ENCODE measurements at places on chromosomes 3 and 15.
A peak's percentile ranks its signal among the peaks of the same experiment; 100 is the strongest.

DNA sequence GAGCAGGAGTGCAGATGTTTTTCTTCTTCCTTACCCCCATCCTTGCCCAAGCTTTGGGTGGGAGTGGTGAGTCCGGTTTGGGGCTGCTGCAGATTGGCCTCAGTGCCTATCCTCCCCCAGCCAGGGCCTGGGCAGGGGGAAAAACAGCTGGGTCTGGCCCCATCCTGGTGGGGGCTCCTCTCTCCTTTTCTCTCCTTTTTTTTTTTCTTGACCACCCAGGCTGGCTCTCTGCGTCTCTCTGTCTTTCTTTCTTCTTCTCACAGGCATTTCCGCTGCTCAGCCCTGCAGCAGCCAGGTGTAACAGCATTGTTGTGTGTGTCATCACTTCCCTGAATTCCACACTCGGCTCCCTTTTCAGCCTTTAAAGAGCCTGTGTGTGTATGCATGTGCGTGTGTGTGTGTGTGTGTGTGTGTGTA lies 2.0 kb downstream of the FOXL2NB start:
- DNase-seq, result no peak

DNA sequence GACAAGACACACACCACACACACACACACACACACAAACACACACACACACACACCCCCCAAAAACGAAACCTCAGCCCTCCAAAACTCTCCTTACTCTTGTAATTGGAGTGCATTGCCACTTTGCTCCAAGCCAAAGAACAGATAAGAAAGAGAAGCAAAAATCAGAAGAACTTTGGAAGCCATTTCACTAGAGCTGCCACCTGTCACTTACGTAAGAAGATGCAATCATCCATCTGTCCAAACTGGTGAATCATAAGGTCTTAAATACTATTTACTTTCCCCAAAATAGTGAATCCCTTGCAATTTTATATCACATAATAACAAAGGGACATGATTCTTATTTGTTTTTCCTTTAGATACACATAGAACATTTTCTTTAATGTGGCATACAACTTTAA lies 285.4 kb downstream of the ZBTB20 start:
- DNase-seq, result no peak

- DNase-seq, result no peak
Measured at GRCh38 chr3:38650248-38650951, 913 bp upstream of the SCN5A start.

DNA sequence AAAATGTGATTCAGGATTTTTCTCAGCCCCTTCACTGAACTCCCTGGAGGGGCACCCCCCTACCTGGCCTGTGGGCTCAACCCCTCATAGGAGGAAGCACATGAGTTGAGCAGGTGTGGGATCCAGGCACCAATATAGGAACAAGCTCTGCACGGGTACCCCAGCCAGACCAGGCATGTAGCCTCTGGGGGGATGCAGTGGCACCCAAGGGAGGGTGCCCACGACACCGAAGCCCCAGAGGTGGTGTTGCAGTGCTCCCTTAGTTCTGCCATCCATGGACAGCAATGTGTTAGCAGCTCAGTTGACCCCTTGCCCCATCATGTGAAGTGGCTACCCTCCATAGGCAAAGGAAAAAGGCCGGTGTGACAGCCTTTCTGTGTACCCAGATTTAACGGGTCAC lies 30.9 kb upstream of the BCHE start:
- no peak for DNase-seq

DNA sequence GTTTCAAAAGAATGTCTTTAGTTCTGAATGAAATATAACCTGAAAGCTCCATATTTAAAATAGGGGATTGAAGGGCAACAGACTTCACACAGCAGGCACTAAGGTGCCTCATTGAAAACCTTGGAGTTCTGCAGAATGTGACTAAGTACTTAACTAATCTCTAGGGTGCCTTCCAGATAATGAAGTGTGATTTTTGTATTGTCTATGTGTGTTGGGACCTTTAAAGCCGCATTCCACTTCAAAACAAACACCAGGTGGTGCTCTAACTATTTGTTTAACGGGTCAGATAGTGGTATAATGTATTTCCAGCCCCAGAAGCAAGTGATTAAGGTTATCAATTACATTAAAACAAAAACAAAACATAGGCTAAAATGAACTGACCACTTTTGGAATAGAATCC lies 28.0 kb downstream of the TFG start:
- no peak for DNase-seq

DNA sequence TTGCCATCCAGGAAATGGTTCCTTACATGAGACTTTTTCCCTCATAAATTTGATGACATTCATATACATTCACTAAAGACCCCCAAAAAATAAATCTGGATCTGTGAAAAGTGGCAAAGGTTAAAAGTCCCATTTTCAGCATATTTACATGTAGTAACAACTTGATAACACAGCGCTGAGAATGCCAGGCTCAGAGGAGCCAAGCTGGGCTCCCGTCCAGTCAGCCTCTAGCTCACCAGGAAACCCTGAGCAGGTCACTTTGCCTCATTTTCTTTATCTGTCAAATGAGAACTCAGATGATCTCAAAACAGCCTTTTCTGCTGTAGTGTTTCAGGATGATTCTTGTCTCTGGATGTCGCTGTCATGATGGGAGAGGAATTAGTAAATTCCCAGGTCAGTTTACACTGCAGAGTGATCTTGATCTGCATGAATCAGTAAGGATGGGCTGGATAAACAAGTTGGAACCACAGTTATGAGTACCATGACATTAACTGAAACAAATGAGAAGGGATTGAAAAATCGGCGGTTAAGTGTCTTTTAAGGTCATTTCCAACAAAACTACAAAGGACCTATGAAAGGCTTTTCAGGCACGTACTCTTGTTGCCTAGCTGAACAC lies 82.8 kb downstream of the PPARG start:
- DNase-seq, result no peak

DNA sequence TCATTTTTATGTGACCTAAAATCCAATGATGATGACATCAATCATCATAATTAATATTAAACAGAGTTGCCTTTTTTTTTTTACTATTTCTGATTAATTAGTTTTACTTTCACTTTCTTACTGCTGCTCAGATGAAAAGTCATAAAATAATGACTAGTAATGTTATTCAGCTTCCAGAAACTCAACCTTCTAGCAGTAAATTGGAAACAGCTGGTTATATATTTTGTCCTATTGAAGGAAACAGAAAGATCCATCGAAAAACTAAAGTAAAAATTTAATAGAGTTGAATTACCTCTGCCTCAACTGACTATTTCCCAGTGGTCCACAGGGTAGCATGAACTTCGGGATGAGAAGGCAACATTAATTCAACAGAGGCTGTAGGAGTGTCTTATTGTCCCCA lies 107.1 kb upstream of the PTX3 start:
- DNase-seq, result no peak

GRCh38 chr3:172692751-172693338 lies 18.0 kb downstream of the NCEH1 start:
- DNase-seq, result no peak

- DNase-seq, result no peak
Measured at GRCh38 chr3:133572158-133573053, 1.1 kb upstream of the CDV3 start.

DNA sequence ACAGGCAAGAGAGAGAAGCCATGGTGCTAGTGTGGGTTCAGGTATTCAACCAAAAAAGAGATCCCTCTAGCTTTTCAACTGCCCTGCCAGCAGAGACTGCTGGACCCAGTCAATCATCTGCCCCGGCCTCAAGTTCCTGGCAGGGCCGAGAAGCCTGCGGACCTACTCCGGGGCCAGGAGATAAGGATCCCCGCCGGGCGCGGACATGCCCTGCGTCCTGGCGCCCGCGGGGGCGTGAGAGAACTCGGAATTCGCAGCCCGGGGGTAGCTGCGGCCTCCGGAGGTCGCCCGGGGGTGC lies 821 bp upstream of the MAGI1 start:
- no peak for DNase-seq

DNA sequence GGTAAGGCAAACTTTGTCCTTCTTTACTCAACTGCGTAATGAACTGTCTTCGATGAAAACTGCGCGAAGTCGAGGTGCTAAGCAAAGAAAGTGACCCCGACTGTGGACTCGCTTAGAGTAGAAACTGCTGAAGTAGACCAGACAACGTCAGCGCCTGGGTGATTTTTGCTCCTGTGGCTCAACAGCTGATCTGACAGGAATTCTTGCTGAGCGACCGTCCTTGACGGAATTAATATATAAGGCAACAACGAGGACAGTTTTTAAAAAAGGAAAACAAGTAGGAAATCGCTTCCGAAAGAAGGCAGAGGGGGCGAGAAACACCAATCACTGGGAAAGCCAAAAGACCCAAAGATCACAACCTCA lies 541 bp downstream of the RPS27L start:
- DNase-seq, result no peak

- no peak for DNase-seq
Measured at GRCh38 chr3:52070724-52071621, 14.6 kb upstream of the DUSP7 start.

- DNase-seq, result no peak
Measured at GRCh38 chr15:76533060-76533820, 196.7 kb downstream of the ISL2 start.

- no peak for DNase-seq
Measured at GRCh38 chr15:70098461-70099166, 897 bp upstream of the TLE3 start.

DNA sequence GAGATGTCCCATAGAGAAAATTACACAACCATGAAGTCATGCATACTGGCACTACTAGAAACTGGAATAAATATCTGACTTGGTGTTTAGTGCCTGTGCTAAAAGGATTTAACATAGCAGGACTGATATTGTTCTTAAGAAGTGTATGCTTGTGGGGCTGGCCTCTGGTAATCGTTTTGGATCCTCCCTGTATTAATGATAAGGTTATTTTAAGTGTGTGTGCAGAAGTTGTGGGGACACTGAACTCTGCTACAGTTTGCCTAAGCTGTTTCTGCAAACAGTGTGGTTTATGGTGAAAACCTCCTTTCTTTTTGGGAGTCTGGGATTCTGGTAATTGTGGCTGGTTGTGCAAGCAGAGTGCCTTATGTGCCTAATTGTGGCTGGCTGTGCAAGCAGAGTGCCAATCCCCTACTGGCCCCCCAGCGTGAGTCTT lies 120.8 kb downstream of the CLASP2 start:
- no peak for DNase-seq

- no peak for DNase-seq
Measured at GRCh38 chr3:60030982-60031381, 981.2 kb upstream of the CFAP20DC start.

DNA sequence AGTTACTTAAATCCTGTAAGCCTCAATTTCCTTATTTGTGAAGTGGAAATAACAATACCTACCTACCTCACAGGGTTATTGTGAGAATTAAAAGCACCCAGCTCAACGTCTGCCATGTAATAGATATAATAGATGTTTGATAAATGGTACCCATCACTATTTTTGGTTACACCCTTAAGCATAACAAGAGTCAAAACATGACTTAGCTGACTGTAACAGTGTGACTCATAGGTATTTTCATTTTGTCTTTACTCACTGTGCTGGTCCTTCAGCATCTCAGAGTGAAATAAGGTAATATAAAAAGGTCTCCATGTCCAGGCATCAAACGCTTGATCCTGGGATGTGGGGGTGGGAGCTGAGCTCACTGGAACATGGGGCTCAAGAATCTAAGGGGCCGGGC lies 3.1 kb downstream of the CPLX3 start:
- DNase-seq, result no peak

GRCh38 chr3:58072052-58072762 lies 64.0 kb downstream of the FLNB start:
- no peak for DNase-seq

DNA sequence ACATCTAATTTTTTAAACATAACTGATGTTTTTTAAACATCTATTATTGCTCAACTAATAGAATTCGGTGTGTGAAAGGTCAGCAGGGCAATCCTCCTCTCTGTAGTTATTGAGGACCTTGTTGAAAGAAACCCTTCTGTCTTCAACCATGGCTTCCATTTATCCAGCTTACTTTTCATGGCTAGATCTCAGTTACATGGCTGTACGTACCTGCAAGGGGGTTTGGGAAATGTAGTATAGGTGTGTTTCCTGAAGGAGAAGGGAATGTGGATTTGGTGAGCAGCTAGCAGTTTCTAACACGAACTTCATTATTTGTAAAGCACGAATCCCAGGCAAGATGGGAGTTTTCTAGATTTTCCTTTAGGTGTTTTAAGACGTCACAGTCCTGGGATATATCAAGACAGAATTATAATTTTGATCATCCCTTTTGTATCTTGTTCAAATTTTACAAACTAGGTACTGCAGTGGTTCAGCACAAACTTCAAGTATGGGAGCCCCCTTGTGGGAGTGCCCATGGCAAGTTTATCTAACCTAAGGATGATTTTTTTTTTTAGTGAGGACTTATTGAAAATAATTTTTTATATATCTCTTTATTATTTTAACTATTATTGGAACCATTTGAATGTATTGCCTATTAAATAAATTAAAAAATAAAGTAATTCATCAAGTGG lies 41.6 kb downstream of the FBXL2 start:
- DNase-seq, result no peak

- DNase-seq, result no peak
Measured at GRCh38 chr15:67091071-67091979, 25.9 kb downstream of the SMAD3 start.

GRCh38 chr15:33100314-33100713 lies 94.2 kb downstream of the FMN1 start:
- DNase-seq, result no peak

DNA sequence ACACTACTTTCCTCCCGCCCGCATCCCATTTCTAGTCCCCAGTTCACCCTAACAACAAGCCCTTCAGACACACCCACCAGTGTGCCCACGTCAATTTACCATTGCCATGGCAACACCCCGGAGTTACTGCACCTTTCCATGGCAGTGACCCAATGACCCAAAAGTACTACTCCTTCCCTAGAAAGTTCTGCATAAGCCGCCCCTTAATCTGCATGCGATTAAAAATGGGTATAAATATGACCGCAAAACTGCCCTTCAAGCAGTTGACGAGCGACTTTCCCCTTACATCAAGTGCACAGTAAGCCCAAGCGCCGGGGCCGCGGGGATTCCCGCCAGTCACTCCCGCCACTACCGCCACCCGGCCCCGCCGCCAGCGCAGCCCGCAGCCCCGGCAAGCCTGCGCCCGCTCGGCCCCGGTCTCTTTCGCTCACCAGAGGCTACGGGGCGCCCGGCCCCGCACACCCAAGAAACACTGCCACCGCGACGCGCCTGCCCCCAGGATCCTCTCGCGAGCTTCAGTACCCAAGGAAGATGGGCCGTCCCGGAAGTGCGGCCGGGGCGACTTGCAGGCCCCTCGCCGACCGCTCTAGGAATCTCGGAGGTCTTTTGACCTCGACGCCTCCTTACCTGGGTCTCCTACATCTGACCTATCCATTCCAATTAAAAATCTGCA lies 27.2 kb upstream of the ZNF502 start:
- DNase-seq, result peak; percentile 80

DNA sequence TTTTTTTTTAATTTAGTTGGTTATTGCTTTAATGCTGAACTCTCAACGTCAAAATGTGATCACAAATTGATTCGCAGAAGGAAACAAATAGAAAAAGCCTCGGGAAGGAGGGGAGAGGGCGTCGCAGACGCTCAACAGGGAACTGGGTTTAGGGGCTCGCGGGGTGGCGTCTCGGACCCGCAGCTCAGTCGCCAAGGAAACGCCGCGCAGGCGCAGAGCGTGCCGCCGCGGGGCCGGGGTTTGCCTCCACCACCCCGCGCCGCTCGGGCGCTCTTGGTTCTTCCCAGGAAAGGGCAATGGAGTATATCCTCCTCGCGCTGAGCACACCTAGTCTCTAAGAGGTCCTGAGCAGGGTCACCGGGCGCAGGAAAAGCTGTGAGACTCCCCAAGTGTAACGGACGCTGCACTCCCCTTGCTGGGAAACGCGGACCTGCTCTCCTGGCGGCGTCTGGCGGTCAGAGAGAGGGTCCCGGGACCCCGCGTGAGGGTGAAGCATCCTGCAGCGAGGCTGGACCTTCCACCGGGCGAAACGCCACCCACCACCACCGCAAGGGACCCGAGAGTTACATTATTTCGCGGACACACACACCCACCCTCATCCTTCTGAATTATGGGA lies 753 bp downstream of the PLCH1 start:
- DNase-seq, result peak; percentile 46

All from NCI-H1092 (cell line).